Thoracic aorta (tissue), 2 donors: ENCODE measurements at places on chromosomes 6 and 20.
A peak's percentile ranks its signal among the peaks of the same experiment; 100 is the strongest.

DNA sequence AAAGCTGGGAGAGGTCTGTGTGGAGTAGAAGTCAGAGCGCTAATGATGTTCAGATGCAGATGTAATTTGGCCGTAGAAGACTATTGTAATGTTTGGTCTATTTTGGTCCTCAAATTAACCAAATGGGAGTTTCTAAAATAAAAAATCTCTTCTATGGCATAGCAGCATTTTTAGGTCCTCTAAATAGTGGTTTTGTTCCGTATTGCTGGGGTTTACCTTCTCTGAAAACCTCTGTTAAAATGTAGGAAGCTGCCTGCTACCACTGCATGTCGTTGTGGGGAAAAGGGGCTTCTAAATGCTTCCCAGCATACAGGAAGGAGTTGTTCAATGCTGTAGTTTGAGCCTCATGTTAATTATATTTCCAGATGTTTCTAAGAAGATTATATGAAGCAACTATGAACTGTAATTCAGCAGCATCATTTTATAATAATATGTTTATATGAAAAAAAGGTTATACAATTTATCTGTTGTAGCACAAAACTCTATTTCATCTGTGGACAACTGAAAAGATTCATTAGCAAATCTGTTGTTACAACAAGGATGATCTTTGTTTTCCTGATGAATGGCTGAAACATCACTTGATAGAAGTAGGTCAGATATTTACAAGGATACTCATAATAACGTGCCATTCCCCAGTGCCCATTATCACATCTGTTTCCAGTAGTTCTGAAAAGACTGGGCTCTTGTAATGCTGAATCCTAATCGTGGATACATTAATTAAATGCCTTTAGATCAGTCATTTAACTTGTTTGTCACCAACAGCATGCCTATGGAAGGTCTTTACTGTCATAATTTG is 256.6 kb downstream of the TBC1D7 start:
- no peak for DNase-seq

GRCh38 chr6:37557645-37558114 is 58.0 kb upstream of the CCDC167 start:
- no peak for DNase-seq

DNA sequence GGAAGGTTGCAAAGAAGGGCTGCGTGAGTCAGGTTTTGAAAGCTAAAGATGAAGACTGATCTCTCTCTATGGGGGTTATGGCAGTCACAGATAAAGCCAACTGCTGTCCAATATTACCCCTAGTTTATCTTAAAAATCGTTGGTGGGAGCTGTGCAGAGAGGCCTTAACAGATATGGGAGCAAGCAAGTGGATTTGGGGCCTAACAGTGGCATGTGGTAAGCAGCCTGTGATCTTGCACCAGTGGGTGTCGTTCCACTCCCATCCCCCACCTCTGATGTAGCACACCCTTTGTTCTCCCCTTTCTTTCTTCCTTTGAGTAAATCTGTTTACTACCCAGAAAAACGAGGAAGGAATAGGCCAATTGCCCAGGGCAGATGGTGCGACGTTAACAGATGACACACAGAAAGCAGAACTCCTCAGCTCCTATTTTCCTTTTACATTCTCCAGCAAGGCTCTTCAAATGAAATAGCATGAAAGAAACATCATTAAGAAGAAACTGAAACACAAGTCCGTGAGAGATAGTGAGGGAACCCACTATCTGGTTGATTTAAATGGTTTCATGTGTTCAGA is 274.1 kb upstream of the CITED2 start:
- no peak for DNase-seq

DNA sequence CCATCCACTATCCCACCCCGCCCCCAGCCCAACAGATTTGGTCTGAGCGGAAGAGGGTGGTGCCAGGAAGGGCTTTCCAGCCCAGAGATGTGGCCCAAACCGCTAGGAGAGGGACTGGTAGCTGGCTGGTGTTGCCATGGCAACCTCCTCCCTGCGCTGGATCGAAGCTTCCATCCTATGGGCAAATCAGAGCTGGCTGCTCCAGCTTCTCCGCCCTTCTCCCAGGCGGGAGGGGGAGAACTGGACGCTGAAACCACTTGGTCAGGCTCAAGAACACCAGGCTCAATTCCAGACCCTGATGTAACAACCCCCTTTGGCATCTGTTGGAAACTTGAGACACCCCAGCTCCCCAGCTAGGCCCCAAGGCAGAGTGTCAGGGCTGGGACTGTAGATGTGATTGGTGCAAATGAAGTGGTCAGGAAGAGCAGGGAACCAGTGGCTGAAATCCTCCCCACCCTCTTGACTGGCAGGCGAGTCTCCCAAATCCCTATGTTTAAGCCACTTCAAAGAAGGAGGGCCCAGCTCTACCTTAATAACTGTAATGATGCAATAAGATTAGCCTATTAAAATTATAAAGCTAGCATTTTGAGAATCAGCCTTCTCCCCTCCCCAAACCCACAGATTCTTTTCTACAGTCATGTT is 4.2 kb downstream of the RIMS4 start:
- peak; percentile 15 for DNase-seq

GRCh38 chr6:168216751-168217191 is 102.8 kb downstream of the DACT2 start:
- no peak for DNase-seq

- no peak for DNase-seq
Measured at GRCh38 chr6:170135461-170135820, 155.4 kb downstream of the DLL1 start.

DNA sequence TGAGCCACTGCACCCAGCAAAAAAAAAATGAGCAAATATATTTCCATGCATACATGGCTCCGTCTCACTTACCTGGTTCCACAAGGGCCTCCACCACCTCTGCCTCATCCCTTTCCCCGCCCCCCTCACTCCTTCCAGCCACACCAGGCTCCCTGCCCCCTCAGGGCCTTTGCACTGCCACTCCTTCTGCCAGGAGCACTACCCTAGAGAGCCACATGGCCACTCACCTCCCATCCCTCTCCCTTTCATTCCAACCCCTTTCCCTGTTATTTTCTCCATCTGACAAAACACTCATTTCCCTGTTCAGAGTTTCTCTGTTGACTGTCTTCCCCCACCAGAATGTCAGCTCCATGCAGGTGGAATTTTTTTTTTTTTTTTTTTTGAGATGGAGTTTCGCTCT is 12.8 kb downstream of the SNAI1 start:
- no peak for DNase-seq

GRCh38 chr20:57378646-57379262 is 12.4 kb upstream of the RBM38 start:
- no peak for DNase-seq

DNA sequence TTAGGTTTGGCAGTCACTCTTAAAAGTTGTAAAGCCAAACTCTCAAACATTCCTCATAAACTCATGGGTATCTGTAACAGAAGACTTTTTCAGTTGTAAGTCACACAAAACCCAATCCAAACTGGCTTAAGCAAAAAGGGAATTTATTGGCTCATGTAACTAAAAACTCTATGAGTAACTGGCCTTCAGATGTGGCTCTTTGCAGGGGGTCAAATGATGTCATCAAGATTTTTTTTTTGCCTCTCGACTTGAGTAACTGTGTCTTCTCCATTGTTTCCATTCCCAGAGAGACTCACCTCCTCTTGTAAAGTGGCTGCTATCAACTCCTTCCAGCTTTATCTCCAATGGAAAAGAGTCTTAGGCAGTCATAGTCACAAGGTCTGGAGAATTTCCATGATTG is 645.0 kb downstream of the DHX35 start:
- no peak for DNase-seq

DNA sequence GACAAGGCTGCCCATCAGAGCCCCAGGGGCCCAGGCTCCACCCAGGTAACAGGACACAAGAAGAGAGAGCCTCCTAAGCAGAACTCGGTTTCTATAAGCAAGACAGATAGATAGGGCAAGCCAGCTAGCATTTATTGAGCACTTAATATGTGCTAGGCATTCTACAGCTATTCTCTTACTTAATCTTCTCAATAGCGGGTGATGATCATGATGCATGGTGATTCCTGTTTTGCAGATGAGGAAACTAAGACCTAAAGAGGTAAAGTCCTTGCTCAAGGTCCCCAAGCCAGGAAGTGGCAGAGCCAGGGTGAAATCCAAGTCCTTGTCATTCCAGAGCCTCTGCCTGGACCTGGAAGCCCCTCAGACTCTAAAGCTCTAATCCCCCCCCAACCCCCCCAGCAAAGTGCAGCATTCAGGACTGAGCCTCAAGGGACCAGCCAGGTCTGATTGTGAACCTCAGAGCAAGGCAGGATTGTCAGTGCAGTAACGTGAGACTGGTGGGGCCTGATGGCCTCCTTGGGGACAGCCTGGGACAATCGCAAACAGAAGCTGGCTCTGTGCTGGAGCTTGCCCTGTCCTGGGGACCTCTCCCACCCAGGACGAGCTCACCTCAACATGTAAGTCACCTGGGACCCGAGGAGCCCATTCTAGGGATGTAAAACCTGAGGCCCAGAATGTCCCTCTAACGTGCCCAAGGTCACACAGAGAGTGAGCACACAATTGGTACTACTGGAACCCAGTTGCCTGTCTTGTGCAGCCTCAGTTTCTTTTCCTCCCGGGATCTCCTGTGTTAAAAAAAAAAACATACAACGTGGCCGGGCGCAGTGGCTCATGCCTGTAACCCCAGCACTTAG is 48.4 kb upstream of the PTGIS start:
- no peak for DNase-seq

GRCh38 chr6:19415605-19416326 is 421.4 kb upstream of the ID4 start:
- DNase-seq: no peak

GRCh38 chr20:54262671-54263070 is 54.8 kb downstream of the PFDN4 start:
- no peak for DNase-seq

DNA sequence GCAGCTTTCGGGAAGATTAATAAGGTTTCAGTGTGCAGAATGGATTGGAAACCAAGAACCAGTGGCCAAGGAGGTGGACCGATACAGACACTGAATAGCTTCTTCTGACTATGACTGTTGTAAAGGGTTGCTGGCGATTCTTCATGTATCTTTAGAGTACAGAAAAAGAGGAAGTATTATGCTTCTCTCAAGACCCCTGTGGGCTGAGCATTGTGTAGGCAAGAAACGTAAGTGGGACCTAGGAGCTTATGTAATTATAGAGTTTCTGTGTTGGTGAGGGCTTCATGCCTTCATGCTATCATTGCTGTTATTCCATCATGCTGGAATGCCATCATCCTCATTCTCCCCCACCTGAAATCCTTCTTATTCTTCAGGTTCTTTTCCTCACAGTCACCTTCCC is 105.4 kb upstream of the AKIRIN2 start:
- no peak for DNase-seq

DNA sequence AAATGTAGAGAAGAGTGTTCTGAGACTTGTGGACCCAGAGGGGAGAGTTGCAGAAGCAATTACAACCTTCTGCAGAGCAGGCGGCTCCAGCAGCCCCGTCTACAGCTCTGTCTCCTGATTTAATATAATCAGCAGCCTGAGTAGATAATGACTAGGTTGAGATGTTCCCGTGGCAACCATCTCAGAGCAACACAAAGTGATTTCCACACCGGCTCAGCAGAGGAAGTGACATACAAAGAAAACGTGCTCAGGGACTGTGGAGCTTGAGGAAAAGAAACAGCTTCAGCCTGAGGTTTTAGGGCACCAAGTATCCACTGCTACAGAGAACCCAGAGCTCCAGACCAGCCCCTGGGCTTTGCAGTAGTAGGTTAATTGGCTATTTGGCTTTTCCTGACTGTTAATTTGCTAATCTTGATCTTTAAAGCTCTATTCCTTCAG is 136.4 kb downstream of the MTFR2 start:
- DNase-seq: no peak

DNA sequence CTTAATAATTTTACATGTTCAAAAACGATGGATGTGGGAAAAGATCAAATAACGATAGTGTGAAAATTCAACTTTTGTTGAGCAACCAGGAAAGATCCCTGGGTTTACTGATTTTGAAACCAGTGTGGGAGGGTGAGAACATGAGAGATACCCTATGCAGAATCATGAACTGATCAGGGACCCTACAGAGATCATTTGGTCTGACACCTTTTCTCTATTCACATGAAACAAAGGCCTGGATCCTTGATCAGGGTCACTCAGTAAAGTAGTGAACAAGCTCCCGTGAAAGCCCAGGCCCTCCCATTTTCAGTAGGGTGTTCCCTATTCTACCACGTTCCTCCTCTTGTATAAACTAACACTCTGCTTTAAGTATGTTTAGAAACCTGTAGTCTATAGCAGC is 60.5 kb upstream of the DUSP22 start:
- DNase-seq: no peak

- DNase-seq: no peak
Measured at GRCh38 chr20:25584905-25585704, at the start of gene NINL. Gene NINL, minus strand, starts transcription at chr20:25585531. Its CDS starts 58,944 bp downstream, at chr20:25526587.

DNA sequence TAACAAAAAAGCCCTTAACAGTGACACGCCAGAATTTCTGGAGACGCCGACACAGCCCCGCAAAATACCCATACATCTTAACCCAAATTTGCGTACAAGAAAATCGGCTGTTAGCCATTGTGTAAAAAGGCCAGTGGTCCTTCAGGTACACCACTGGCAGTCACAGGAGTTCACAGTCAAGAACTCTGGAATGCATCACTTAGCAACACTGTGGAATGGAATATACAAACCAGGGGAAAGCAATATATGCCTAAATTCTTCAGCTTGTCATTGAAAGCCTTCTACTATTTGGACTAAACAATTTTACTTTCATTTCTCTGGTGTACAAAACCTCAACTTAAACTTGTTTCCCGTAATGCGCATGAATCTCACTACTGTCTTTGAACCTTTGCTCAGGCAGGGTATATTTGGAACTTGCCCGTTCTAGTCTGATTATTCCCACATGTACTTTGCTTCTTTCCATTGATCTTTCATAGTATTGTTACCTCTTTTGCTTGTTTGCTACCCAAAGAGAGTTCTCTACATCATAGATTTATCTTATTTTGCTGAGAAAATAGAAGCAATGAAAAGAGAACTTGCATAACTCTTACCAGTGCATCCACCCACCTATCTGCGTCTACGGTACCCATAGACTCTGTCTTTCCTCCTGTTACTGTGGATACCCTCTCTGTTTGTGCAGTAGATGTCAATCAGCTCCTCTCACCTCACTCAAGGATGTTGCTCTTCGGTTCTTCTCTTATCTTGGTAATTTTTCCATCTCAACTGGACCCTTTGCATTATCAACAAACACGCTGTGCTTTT is at the start of gene ARMH2:
Gene ARMH2 (minus strand): TSS at position 178 of the 801 bp plus-strand sequence. CDS start 60 bp downstream, at position 118.
- no peak for DNase-seq

DNA sequence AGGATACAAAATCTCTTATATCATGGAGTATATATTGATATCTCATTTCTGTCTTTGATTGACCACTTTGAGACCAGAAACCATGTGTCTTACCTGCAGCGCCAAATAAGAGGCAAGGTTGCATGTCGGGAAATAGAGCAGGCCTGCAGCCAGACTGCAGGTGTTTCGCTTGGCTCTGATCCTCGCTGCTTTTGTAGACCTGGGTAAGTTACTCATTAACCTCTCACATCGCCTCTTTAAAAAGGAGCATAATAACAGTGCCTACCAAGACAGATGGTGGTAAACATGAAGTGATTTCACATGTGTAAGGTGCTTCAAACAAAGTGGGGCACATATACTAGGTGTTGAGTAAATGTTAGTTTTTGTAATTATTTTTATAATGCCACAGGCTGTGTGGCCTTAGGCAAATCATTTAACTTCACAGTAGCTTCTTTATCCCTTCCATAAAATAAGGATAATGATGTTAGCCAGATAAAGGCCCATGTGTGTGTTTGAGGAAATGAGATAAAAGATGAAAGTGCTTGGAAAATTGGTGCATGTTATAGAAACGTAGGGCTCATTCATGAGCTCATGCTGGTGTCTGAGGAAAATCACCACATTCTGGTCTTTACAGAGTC is 248.8 kb upstream of the MAP3K7 start:
- DNase-seq: no peak
